ENCODE measurements at places on chromosomes 3 and 15.
A peak's percentile ranks its signal among the peaks of the same experiment; 100 is the strongest.

GRCh38 chr3:197736010-197736490, 654 bp downstream of the RUBCN start:
- no peak for DNase-seq

DNA sequence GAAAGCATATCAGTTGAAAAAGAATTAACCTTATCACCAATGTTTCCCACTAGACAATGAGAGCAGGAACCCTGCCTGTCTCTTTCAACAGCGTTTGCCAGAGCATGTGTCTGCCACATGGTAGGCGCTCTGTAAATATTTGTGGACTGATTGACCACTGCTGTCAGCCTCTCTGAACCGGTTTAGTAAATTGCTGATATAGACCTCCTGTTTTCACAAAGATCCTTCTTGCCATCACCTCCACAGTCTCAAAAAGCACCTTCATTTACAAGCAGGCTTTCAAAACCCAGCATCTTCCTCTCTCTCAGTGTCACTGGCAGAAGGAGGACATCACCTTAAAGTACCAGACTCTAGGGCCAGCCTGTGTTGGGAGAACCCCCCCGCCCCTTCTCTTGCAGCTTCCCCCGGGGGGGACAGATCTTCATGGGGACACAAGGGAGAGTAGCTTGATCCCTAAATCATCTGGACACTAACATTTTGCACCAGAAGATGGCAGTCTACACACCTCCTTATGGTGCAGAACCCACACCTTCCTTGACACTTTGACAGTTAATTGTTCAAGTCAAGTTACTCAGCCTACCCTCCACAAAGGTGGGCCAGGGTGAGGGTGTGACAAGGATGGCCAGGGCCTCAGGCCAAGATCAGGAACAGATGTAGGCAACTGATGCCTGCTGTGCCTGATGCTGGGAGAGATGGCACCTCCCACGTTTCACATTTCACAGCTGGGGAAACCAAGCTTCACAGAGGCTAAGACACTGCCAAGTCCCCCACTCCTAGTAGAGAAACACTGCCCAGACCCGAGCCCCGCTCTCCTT, 37.8 kb upstream of the USP3 start:
- DNase-seq: peak; percentile 71

DNA sequence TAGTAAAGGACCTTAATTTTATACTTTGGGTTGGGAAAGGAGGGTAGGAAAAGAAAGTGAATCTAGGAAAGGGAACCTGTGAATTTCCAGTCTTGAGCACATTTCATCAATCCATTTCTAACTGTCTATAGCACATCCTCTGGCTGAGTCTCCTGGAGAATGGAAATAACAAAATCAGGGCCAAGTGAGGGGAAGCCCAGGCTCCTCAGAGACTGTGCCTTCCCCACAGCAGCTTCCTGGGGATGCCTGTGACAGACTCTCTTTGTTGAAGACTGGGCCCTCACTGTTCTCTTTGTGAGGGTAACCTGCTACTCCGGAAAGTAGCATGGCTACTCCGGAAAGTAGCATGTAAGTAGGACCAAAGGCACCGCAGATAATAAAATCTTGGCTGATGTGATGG, 22.6 kb upstream of the CSPG5 start:
- peak; percentile 46 for DNase-seq

GRCh38 chr15:45521596-45522327, 793 bp downstream of the SLC30A4 start:
- DNase-seq: no peak

DNA sequence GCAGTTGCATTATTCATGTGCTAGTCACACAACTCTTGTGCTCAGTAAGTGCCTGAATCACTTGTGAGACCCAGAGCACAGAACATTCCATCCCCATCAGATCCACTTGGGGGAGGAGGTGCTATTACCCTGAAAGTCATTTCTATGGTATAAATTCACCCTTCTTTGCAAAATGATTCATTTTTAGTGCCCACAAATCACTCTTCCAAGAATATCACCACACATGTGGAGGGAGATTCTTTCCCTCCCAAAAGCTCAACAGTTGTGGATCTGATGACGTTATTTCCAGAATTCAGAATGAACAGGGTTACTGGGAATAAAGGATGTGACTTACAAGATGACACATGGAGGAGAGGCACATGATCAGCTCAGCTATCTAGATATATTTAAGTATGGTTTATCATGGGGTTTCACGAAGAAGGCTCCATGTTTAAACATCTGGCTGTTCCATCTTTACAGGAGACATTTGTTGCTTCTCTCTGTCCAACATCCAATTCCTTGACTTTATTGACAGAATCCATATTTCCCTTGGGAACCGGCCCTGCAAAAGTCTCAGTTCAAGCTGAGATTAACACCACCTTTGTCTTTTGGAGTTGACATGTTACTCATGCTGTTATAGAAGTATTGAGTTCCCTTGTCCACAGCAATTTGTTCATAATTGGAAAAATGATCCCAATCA, 214.2 kb upstream of the PROK2 start:
- no peak for DNase-seq

GRCh38 chr15:77002954-77003912, 8.3 kb downstream of the PSTPIP1 start:
- no peak for DNase-seq

DNA sequence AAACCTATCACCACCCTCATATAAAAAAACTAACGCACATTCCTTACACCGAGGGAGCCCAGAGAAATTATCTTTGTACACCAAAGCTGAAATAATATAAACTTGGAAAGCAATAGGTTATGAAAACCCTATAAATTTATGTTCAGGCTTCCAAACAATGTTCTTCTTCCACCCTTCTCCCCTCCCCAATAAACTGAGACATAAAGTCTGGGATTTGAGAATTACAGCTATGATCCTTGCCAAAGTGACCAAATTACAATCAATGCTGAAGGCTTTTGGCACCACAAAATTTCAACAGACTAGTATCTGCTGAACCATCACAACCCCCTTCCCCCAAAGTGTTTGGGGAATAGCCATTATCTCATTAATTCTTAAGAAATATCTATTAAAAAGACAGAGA, 237.8 kb downstream of the FMN1 start:
- DNase-seq: no peak
